ENCODE measurements at places on chromosomes 12 and 14. TPM values are rescaled to one million over a fixed set of nuclear protein-coding genes. Genes with fewer than 3 reads are reported as not detected.

Gene TMEM63C
- total RNA-seq, result 1.4 TPM

DNA sequence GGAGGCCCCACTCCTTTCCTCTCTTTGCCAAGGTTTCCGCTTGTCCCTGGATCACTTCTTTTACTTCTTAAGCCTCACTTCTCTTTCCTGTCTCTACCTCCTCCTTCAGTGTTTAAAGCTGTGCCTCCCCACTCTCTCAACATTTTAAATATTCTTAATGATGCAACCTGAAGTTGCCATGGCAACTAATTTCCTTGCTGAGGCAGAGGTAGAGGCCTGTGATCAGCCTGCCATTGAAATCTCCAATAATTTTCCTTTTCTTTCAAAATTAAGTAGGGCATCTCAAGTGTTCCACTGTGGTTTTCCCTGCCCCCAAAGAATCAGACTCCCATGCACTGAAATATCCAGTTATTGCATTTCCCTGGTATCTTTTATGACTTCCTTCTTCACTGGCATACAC, 108.6 kb upstream of the VRK1 start:
- H3K36me3 ChIP-seq, result no peaks in the 10 kb centered on the region
- H3K4me1 ChIP-seq, result peaks cover 4% of the 10 kb centered on the region
- H3K4me3 ChIP-seq, result no peak overlapping the region
- no peak for DNase-seq

Gene WNT1
- 2.0 TPM for total RNA-seq

- H3K36me3 ChIP-seq, result no peaks in the 10 kb centered on the region
- DNase-seq, result no peak
- H3K27ac ChIP-seq, result no peak overlapping the region
- no peak overlapping the region for H3K4me3 ChIP-seq
- H3K4me1 ChIP-seq, result peaks cover 29% of the 10 kb centered on the region
These were observed 8.1 kb downstream of the CORO1C start for GRCh38 chr12:108722992-108723766.

- DNase-seq, result no peak
- H3K4me1 ChIP-seq, result peaks cover 59% of the 10 kb centered on the region
- no peak overlapping the region for H3K4me3 ChIP-seq
- peak overlapping the region; percentile 20 for H3K27ac ChIP-seq
- H3K36me3 ChIP-seq, result no peaks in the 10 kb centered on the region
These were observed 78.4 kb downstream of the ITPK1 start for GRCh38 chr14:93037351-93037750.

DNA sequence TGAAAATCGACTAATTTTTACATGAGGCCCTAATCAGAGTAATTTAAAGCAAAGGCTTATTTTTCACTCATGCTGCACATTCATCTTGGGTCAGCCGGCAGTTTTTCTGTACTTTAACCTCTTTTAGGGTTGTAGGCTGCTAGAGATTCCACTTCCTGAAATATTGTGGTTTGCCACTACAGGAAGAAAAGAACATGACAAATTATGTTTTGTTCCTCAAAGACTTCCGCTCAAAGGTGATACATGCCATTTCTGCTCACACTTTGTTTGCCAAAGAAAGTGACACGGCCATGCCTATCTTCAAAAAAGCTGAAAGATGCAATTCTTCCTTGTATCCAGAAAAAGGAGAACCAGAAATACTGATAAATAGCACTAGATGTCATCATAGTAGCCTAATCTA, 183.4 kb upstream of the PPFIA2 start:
- peaks cover 12% of the 10 kb centered on the region for H3K36me3 ChIP-seq
- no peak for DNase-seq
- peak overlapping the region; percentile 72 for H3K4me3 ChIP-seq
- H3K27ac ChIP-seq, result peak overlapping the region; percentile 88
- H3K4me1 ChIP-seq, result peaks cover 32% of the 10 kb centered on the region

Gene TMEM52B
- total RNA-seq, result not detected

DNA sequence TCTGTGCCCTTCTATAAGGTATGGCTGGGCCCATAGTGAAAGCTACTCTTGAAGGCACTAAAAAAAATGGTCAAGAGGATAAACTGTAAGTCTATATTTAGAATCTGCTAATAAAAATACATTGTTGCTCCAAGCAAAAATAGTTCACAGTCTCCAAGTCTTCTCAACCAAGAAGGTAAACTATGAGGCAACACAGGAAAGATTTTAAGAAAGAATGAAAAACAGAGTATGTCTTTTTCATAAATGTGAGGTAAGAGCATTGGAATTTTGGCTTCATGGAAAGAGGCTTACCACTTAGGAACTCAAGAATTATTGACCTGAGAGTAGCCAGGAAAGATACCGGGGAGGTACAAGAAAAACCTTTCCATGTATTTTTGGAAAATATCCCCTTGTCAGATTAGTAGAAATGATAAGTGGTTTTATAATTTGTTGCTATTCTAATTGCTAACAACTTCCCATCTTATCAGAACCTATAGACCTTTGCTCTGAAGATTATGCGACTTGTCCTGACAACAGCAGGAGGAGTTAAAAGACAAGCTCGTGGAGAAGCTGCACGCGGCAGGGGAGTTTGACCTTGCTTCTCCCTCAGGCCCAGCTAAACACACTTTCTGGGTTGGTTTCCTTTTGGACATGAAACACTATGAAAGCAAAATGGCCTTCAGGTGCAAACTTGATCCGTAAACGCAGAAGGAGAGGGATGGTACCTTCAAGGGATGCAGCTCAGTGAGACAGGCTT, 238.1 kb downstream of the FOXN3 start:
- H3K27me3 ChIP-seq, result no peaks in the 10 kb centered on the region
- no peak overlapping the region for H3K4me3 ChIP-seq
- H3K4me1 ChIP-seq, result peaks cover 10% of the 10 kb centered on the region
- H3K27ac ChIP-seq, result no peak overlapping the region
- H3K36me3 ChIP-seq, result peaks cover 9% of the 10 kb centered on the region

DNA sequence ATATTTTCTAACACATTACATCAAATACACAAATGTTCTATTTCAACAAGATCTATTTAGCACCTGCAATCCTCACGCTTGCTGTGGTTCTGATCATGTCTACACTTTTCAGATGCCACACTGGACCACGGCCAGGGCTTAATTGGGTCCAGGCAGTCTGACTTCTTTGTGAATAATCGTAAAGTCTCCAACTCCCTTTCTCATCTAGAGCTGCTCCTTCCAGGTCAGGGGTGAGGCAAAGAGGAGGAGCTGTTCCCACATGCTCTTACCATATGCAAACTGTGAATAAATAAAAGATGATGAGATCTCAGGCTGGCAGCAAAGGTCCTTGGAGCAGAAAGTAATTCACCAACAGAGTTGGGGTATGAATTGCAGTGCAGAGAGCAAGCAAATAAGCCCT, 316.6 kb downstream of the GLT1D1 start:
- no peaks in the 10 kb centered on the region for H3K4me1 ChIP-seq
- H3K36me3 ChIP-seq, result no peaks in the 10 kb centered on the region
- no peak overlapping the region for H3K4me3 ChIP-seq
- no peak overlapping the region for H3K27ac ChIP-seq
- DNase-seq, result no peak
- no peaks in the 10 kb centered on the region for H3K27me3 ChIP-seq

Gene RGS6
- not detected for total RNA-seq

DNA sequence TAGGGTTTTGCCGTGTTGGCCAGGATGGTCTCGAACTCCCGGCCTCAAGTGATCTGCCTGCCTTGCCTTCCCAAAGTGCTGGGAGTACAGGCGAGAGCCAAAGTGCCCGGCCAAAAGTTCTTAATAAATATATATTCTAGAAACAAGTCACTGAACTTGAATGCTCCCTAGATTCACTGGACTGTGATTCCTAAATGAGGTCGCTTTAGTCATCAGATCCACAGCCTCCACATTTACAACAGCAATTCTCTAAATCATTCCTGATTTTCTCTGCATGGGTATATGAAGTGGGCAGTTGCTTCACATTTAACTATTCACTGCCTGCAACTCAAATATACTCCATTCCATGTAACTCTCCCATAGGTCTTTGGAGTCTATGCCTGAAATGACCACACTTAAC, 813.0 kb downstream of the GALC start:
- H3K36me3 ChIP-seq, result no peaks in the 10 kb centered on the region
- H3K27me3 ChIP-seq, result no peaks in the 10 kb centered on the region
- H3K4me1 ChIP-seq, result no peaks in the 10 kb centered on the region
- H3K27ac ChIP-seq, result no peak overlapping the region
- DNase-seq, result no peak

DNA sequence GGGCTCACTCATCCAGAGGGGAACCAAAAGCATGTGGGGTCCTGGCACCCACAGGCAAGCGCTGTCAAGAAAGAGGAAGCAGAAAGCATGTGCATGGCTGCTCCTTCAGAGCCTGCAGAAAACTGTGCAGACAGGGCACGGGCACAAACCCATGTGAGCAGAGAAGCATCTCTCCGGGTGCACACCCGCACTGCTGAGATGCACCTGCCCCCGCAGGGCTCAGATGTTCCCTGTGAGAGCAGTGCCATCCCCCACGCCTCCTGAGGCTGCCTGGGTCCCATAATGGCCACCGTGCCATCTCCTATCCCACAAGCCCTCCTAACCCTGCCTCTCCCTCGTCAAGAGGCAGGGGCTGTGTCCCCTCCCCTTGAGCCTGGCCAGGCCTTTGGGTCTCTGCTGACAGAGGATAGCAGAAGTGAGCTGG, 32.3 kb upstream of the INF2 start:
- no peak for DNase-seq
- no peak overlapping the region for H3K27ac ChIP-seq
- peaks cover 22% of the 10 kb centered on the region for H3K27me3 ChIP-seq
- peaks cover 2% of the 10 kb centered on the region for H3K36me3 ChIP-seq
- peaks cover 14% of the 10 kb centered on the region for H3K4me1 ChIP-seq
- H3K4me3 ChIP-seq, result no peak overlapping the region

DNA sequence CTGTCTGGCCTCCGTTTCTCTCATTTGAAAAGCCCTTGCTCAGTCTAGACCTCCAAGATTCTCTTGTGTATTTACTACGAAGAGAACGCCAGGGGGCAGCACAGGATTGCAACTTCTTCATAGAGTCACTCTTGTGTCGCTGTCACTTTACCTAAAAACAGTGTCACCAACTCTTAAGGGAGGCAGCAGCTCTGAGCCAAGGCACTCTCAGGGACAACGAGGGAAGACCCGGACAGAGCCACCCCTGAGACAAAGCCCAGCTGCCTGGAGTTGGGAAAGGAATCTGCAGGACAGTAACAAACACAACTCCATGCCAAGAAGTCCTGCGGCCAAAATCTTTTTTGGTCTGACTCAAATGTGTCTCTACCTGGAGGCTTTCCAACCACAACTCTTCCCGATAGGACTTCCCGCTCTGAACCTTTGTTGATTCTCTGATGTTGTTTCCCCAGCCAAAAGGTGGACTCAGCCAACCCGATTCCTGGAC, 9.6 kb upstream of the RPAP3 start:
- H3K27me3 ChIP-seq, result no peaks in the 10 kb centered on the region
- H3K27ac ChIP-seq, result no peak overlapping the region
- peaks cover 25% of the 10 kb centered on the region for H3K4me1 ChIP-seq

Gene CLEC9A
- not detected for total RNA-seq

- H3K27me3 ChIP-seq, result no peaks in the 10 kb centered on the region
- no peaks in the 10 kb centered on the region for H3K4me1 ChIP-seq
- DNase-seq, result no peak
- no peak overlapping the region for H3K27ac ChIP-seq
These were observed 9.7 kb downstream of the NRIP2 start for GRCh38 chr12:2825132-2825531.

Gene KERA
- not detected for total RNA-seq

GRCh38 chr14:27372771-27373170, 774.9 kb upstream of the NOVA1 start:
- no peak overlapping the region for H3K27ac ChIP-seq
- H3K4me1 ChIP-seq, result no peaks in the 10 kb centered on the region
- no peak overlapping the region for H3K4me3 ChIP-seq
- no peaks in the 10 kb centered on the region for H3K27me3 ChIP-seq
- H3K36me3 ChIP-seq, result no peaks in the 10 kb centered on the region
- DNase-seq, result no peak

Gene COX8C
- not detected for total RNA-seq
